ENCODE measurements at places on chromosomes 11 and 22.

GRCh38 chr11:47154616-47155570 lies 21.8 kb downstream of the ARFGAP2 start:
- no peak for DNase-seq

GRCh38 chr11:76147106-76147740 lies 59.1 kb downstream of the WNT11 start:
- DNase-seq = no peak

DNA sequence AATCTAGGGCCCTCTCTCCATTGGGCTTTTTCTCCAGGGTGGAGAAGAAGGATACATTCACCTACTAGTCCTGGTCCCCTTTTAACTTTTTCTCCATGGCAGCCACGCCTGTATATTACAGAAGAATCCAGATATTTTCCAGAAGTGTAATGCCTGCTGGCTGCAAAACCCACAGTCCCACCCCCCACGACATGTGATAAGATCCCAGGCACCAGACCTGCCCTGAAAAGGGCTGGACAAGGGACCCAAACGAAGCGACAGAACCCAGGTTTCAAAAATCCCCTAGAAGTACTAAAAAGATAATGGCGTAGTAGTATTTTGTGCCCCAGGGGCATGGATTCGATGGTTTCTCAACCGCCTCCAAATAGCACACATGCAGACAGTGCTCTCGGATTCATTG lies 2.8 kb downstream of the WT1 start:
- no peak for DNase-seq

- no peak for DNase-seq
Measured at GRCh38 chr22:49549256-49550140, 278.2 kb downstream of the BRD1 start.

- DNase-seq = no peak
Measured at GRCh38 chr11:82539669-82540068, 194.0 kb downstream of the FAM181B start.

GRCh38 chr11:27934830-27935145 lies 173.2 kb downstream of the KIF18A start:
- DNase-seq = no peak

- no peak for DNase-seq
Measured at GRCh38 chr11:1271927-1272326, 37.5 kb downstream of the TOLLIP start.

- DNase-seq = no peak
Measured at GRCh38 chr11:79242616-79243015, 198.2 kb downstream of the TENM4 start.

GRCh38 chr11:131063638-131064037 lies 147.4 kb upstream of the SNX19 start:
- no peak for DNase-seq
